ENCODE measurements at places on chromosomes 6 and 20.

DNA sequence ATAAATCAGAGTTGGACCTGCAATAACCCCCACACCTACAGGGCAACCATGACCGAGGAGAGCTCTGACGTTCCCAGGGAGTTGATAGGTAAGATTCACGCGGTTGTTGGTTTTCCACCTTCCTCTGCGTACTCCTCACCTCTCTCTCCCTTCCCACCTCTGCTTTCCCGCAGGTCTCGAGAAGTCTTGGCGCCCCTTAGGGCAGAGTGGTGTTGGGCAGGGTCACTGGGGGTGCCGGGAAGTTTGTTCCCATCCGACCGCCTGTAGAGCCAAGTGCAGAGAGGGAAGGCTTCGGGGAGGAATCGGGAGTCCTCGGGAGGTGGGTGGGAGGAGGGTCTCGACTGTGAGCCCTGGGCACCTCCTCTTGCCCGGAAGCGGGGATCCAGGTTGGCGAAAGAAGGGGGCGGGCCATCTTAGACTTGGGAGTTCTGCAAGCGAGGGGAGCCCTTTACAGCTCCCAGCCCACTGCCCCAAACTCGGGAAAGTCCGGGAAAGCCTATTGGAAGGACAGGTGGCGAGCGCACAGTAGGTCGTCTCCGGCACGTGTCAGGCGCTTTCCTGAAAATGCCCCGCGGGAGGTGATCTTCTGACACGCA, 672 bp downstream of the CARMIL1 start:
- no peak for DNase-seq

- no peak for DNase-seq
Observed at GRCh38 chr6:35070111-35070510, 71.0 kb downstream of the TCP11 start.

GRCh38 chr20:52049001-52049731, 142.4 kb downstream of the ZFP64 start:
- no peak for DNase-seq

- DNase-seq = no peak
Observed at GRCh38 chr6:164926686-164927085, 382.7 kb downstream of the C6orf118 start.

GRCh38 chr6:34791164-34791700, 651 bp upstream of the BLTP3A start:
- DNase-seq = no peak

GRCh38 chr6:111591370-111591900, 14.2 kb downstream of the TRAF3IP2 start:
- DNase-seq = no peak

GRCh38 chr6:122454673-122455072, 16.9 kb downstream of the SERINC1 start:
- DNase-seq = no peak

- no peak for DNase-seq
Observed at GRCh38 chr20:40470445-40471260, 218.4 kb downstream of the MAFB start.

DNA sequence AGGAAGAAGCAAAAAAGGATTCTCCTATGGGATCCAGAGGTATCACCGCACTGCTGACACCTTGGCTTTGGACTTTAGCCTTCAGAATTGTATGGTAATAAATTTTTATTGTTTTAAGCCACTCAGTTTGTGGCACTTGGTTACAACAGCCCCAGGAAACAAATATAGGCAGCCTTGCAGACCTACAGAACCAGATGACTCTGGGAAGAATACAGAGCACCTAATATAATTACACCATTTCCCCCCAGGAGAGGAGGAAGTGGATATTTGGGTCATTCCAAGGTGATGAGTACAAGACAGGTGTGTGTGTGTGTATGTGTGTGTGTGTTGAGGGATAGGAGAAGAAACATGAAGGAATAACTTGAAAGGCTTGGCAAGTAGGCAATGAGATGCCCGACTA, 84.2 kb upstream of the ENPP5 start:
- DNase-seq = no peak
